ENCODE measurements at places on chromosomes 1 and 21.
A peak's percentile ranks its signal among the peaks of the same experiment; 100 is the strongest.

GRCh38 chr1:2049718-2050431, at the start of gene PRKCZ:
Gene PRKCZ (plus strand): TSS chr1:2050411. CDS start chr1:2050631, 220 bp downstream.
- DNase-seq: peak; percentile 65

GRCh38 chr1:74690364-74690696, 16.7 kb upstream of the ERICH3 start:
- DNase-seq: no peak

GRCh38 chr1:171645553-171646248, 6.8 kb downstream of the MYOC start:
- no peak for DNase-seq

DNA sequence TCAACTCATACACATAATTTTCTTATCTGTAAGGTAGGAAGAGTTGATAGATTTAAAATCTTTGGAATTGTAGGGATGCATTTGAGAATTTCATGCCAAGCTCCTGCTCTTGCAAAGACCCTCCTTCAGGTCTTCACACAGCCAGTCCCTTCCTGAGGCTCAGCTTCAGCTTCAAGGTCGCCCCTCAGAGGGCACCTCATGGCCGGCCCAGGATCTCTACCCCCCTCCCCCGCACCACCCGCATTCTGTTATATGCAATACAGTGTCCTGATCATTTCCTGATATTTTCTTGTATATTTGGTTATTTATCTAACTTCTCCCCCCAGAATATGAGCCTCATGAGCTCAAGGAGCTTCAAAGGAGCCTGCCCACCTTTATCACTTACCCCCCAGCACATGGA, 47.0 kb upstream of the BACE2 start:
- DNase-seq: no peak

DNA sequence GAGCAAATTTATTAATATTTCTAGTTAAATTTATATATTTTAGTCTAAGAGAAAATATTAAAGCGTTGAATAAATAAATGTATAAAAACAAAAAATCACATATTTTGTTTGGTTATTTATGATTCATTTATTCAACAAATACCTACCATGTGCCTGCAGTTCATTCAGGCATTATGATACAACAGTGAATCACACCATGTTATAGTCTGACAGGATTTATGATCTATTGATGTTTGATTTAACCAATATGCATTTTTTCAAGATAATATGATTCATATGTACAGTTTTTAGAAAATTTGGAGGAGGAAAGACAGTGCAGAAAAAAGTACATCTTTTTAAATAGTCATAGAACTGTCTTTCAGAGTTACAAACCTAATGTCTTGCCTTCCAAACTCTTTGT, 7.4 kb upstream of the TRIM58 start:
- DNase-seq: no peak

DNA sequence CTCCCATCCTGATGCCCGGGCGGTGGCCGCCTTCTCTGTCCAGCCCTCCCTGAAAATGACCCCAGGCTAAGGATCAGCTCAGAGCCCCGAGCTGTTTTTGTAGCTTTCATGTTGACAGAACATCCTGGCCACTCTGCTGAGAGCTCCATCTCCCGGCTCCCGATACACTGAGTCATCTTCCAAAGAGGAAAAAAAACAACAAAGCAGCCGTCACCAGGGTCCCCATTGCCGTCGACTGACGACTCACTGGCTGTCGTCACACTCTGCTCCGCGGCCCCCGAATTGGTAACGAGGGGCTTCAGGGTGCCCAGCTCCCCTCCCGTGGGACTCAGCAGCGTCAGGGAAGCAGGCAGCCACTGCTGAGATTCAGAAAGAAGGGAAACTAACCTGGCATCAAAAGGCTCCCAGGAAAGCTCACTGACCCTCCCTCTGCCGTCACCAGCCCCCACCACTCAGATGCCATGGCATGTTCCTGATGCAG, 67.2 kb downstream of the CD46 start:
- DNase-seq: no peak

- DNase-seq: no peak
Measured at GRCh38 chr21:43758111-43758641, 17.9 kb downstream of the CSTB start.

DNA sequence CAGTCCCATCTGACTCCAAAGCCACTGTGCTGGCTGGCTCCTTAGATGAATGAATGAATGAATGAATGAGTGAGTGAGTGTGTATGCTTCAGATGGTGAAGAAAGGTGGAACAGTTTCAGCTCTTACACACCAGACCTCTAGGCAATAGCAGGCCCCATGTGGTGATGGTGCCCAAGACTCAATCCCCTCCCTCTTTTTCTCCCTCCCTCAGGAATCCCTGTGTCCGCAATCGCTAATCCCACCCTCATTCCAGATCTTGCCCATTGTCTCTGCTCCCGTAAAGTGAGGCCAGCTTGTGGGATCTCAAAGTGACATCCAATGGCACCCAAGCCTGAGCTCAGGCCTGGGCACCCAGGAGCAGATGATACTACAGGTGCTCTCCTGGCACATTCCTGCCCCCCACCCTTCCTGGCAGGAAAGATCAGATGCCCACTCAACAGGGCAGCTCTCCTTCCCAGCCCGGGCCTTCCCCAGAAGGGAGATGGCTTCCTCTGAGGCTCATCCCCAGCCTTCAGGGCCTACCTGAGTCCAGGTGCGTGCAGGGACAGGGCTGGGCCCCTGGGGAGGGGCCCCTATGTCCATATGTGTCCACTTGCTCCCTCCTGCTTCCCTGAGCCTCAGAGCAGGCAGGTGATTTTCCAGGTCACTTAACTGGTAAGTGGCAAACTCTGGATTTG, 106.4 kb downstream of the HMGB4 start:
- no peak for DNase-seq

DNA sequence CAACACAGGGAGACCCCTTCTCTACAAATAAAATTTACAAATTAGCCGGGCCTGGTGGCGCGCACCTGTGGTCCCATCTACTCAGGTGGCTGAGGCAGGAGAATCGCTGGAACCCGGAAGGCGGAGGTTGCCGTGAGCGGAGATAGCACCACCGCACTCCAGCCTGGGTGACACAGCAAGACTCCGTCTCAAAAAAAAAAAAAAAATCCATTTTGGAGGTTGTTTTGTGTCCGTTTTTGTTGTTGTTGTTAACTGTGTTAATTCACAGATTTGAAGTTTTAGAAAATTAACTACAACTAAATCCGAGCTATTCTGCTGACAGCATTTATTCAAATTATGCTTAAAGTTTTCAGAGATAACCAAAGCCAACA, 618 bp downstream of the CLCC1 start:
- DNase-seq: no peak

DNA sequence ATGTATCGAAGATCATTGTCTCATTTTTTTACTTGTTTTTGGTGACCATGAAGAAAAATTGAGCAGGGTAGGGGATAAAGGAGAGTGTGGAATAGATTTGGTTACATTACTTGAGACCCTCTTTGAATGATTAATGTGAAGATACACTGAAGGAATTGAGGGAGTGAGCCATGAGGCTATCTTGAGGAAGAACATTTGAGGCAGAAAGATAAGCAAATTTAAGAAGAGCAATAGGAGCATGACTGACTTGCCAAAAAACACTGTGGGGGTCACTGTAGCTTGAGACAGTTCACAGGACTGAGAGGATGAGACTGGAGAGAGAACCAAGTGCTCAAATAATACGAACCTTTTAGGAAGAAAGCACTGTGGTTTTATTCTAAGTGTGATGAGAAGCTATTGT, 43.1 kb upstream of the PTPRC start:
- DNase-seq: no peak

DNA sequence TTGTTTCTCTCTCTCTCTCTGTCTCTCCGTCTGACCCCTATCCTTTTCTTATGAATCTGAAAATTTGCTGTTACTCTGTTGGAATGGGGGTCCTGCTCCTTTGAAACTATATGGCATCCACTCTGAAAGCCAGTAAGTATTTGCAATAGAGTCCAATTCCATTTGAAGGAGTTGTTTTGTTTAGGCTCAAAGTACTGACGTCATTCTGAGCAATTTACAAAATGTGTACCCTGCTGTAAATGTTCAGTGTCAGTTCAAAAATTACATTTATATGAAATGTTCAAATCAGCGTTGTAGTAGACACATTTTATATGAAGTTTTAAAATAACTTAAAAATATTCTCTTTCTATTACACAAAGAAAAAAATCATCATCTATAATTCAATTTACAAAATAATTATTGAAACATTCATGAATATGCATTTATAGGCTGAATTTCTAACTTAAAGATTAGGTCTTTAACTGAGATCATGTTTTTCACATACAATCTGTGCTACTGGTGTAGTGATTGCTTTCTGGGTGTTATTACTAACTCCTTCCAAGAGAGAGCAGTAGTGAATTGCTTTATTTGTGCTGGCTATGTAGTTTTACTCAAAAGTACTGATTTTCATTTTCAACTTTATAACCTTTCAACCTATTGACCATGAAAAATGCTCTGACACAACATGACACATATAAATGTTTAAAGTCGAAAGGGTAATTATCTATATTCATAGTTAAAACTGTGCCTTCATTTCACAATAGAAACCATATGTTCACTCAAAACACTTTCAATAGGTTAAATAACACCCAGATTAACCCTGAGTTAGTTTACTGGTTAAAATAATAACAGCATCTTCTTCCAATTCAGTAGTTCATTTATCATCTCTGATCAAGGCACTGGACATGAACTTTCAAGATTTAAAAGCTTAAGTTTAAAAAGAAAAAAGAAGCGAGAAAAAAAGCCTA, 253.1 kb upstream of the ADGRL4 start:
- DNase-seq: peak; percentile 13

DNA sequence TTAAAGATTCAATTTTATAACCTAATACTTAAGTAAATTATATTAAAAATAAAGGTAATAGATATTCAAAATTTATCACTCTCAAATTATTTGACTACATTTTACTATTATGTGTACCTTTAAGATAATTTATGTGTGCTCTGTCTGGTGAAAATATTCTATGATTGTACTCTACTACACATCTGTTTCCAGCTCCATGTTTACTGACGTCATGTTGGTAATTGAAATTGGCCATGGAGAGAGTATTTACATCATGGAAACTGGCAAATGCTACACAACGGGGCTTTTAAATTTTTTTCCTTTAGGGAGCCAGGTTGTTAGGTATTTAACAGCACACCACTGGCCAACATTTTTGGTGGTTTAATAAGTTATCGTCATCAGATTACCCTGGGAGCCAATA, 204.5 kb upstream of the KIAA0040 start:
- no peak for DNase-seq

DNA sequence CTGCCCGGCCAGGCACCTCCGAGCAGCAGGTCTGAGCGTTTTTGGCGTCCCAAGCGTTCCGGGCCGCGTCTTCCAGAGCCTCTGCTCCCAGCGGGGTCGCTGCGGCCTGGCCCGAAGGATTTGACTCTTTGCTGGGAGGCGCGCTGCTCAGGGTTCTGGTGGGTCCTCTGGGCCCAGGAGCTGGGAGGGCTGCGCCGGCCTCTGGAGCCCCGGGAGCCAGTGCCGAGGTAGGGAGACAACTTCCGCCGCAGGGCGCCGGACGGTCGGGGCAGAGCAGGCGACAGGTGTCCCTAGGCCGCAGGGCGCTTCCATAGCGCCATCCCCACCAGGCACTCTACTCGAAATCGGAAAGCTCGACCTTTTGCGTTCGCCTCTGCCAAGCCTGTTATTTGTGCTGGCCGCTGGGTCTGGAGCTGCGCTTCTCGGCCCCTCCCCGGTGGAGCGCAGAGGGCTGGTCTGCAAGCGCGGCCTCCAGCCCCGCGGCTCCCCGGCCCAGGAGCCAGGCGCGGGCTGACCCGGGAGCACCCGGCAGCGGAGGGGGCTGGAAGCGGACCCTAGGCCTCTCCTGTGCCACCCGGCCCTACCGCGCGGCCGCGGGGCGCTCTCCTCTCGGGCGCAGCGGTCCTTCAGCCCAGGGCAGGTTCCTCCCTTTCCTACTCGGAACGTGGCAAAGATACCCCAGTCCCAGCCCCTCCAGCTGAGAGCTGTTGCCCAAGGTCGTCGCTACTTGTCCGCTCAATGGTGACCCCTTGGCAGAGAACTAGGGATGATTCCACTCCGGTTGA, 2.2 kb downstream of the SIM2 start:
- no peak for DNase-seq

- DNase-seq: no peak
Measured at GRCh38 chr1:203291201-203292096, 13.9 kb upstream of the BTG2 start.

- DNase-seq: no peak
Measured at GRCh38 chr1:236451796-236452373, 57.8 kb downstream of the EDARADD start.
